ENCODE measurements at places on chromosomes 11 and 22. TPM values are rescaled to one million over a fixed set of nuclear protein-coding genes. Genes with fewer than 3 reads are reported as not detected.

The F2 gene
- not detected for total RNA-seq

The LGR4 gene
- total RNA-seq, result 51.4 TPM

The KCNQ1 gene
- 7.4 TPM for total RNA-seq

The MS4A3 gene
- not detected for total RNA-seq

The PSMA1 gene
- 205 TPM for total RNA-seq

The SYT7 gene
- total RNA-seq, result 4.4 TPM

The DNAJB7 gene
- total RNA-seq, result not detected

The PRR33 gene
- not detected for total RNA-seq

The TSPAN32 gene
- total RNA-seq, result not detected

The CCDC88B gene
- total RNA-seq, result 7.6 TPM

The SLC25A45 gene
- total RNA-seq, result 2.9 TPM

The GP1BB gene
- not detected for total RNA-seq

The GGTLC2 gene
- total RNA-seq, result not detected

The TIGD3 gene
- total RNA-seq, result 0.73 TPM

The OR2AT4 gene
- not detected for total RNA-seq

The TPBGL gene
- total RNA-seq, result not detected

The UBQLNL gene
- total RNA-seq, result 0.14 TPM

The SLC5A1 gene
- total RNA-seq, result 8.6 TPM

The OVOL1 gene
- total RNA-seq, result 15.2 TPM

The CATSPER1 gene
- total RNA-seq, result 2.6 TPM

The OR2AG2 gene
- total RNA-seq, result not detected

The B4GAT1 gene
- total RNA-seq, result 11.8 TPM

The STK33 gene
- total RNA-seq, result 1.7 TPM

GRCh38 chr11:106271086-106271485, 193.6 kb downstream of the AASDHPPT start:
- DNase-seq, result no peak

DNA sequence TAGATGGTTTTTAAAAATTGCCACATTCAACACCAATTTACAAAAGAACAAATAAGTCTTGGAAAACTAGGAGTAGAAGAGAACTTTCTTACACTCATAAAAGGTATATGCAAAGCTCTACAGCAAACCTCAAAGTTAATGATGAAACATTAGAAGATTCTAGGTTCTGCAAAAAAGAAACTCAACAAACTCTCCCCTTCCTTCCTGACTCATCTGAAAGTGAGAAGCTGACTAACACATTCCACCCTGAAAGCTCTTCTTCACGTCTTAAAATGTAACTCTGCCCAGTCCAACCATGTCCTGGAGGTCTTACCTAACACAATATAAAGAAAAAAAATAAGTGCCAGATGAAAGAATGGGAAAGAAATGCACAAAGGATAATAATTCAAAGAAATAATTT, 218.9 kb upstream of the ISX start:
- no peak for DNase-seq

- no peak for DNase-seq
Observed at GRCh38 chr11:122663056-122663740, 7.7 kb downstream of the UBASH3B start.

DNA sequence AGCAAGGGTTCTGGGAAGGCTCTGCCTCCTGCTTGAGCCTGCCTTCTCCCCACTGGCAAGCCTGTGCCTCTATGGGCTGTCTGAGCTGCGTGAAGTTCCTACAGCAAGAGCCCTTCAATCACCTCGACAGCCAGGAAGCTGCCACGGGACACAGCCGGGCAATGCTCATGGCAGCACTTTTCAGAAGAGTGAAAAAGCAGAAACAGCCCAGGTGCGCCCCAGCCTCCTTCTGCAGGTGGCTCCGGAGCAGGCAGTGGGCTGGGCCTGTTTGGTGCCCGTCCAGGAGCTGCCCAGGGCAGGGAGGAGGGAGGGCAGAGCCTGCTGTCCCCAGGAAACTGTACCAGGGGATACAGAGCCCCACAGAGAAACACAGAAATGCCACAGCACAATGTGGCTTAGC, 24.6 kb upstream of the COMT start:
- no peak for DNase-seq

GRCh38 chr11:32847511-32847910, 17.8 kb downstream of the PRRG4 start:
- no peak for DNase-seq

GRCh38 chr11:18617688-18618341, 16.3 kb downstream of the SPTY2D1 start:
- no peak for DNase-seq

DNA sequence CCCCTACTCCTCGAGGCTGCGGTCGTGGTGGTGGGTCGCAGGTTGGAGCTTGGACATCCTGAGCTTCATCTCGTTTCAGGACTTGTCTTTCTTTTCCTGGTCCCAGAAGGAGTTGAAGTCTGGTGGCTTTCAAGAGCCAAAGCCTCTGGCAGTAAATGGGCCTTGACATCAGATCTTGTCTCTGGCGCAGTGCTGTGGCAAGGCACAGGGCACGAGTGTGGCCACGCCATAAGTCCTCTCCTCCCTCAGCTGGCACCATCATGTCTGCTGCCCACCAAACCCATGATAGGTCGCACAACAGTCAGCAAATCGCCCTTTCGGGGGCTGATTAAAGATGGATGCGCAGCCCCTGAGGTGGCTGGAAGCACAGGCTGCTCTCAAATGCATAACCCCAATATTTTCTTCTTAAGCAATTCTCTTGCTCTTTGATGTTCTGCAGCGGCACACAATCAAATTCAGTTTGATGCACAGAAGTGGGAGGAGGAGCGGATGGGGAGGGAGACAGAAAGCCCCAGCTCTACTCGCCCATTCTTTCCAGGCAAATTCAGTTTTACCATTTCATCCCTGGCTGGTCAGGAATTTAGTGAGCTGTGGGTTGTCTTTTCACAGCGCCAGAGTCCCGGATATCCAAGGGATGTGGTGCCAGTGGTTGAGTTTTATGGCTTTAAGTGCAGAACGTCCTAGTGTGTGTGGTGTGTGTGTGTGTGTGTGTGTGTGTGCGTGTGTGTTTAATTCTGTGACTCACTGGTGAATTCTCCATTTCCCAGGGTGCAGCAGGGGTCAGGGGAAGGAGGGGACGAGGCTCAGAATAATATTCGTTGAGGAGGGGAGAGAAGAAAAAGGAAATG, 162.0 kb downstream of the DSCAML1 start:
- DNase-seq, result no peak

- DNase-seq, result no peak
Observed at GRCh38 chr11:27998552-27998951, 109.4 kb downstream of the KIF18A start.

GRCh38 chr22:43501878-43502277, 90.1 kb downstream of the MPPED1 start:
- no peak for DNase-seq

GRCh38 chr22:37922191-37922590, 16.1 kb downstream of the MICALL1 start:
- no peak for DNase-seq

- no peak for DNase-seq
Observed at GRCh38 chr11:46977038-46977813, 40.7 kb downstream of the CSTPP1 start.

GRCh38 chr22:24873226-24873625, 67.2 kb downstream of the SGSM1 start:
- DNase-seq, result no peak

GRCh38 chr22:46851311-46851710, 88.9 kb downstream of the TBC1D22A start:
- DNase-seq, result no peak

DNA sequence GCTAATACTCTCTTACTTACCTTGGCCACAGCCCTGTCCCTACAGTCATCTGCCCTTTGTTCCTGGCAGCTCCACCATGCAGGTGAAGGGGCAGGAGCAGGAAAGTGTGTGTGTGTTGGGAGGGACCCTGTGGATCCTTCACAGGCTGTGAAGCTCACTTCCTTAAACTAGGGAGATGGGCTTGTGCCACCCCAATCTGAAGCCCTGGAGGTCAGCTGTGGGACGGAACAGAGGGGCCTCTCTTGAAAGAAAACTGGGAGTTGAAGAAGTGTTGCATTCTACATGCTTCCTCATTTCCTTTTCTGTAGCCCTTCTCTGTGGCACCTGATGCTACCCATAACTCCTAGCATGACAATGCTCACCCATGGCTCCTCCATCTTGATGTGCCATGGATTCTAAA, 11.7 kb downstream of the FADS1 start:
- no peak for DNase-seq

GRCh38 chr11:35593143-35593542, 25.1 kb upstream of the FJX1 start:
- peak; percentile 50 for DNase-seq

DNA sequence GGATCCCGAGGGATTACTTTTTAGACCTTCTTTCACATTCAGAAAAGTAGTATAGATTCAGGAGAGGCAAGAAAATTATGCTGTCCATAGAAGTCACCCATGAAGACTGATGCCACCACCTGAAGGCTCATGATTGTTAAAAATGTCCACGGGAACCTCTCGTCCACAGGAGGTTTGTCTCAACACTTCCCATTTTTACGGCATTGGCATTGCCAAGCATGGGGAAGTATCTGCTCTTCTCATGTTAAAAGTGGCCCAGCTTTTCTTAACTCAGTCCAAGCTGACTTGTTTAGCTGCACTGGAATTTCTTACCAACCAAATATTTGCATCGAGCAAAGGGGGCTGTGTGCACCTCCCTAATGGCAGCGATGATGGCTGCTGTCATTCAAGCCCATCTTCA, 9.6 kb downstream of the CDPF1 start:
- no peak for DNase-seq

DNA sequence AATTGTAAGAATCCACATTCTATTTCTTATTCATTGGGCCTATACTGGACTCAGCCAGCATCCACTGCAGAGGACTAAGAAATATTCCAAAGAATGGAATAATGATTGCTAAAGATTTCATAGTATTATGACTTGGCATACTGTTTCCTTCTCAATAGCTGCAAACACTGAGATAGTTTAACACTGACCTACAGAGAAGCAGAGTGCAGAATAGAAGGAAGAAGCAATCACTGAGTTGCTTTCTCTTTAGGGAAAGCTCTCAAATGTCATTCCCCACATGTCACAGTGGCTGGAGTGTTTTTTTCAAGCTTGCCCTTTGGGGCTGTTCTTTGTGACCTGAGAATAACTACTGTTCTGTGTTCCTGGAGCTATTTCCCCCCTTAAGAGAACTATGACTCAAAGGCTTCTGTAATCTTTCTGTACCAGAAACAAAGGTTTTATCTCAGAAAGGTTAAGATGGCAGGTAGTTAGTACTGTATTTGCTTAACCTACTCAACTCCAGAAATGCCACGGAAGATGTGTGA, 243.6 kb upstream of the LUZP2 start:
- no peak for DNase-seq

DNA sequence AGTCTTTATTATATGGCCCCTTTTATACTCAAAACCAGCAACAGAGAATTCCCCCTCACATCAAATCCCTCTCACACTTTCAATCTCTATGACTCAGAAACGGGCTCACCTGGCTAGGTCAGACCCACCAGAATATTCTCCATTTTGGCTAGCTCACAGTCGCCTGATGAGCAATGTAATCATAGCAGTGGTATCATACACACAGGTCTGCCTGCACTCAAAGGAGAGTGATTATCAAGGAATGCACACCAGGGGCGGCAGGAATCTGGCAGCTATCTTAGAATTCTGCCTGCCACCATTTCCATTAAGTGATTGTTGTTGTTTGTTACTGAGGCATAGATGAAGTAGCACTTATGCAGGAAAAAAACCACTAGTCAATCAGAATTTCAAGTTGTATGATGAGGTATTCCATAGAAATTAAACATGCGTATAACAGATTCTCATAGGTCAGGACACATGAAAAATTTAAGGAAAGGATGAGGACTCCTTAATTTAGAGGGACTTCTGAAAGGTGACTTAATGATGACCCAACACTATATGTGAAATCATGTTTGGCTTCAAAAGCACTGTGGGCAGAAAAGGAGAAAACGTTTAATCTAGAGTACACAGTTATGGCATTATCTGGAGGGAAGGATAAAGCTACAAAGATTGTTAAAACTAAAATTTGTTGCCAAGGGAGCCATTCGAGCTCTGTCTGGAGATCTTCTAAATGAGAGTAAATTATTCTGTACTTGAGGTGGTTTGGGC, 185.8 kb upstream of the DDI1 start:
- DNase-seq, result no peak

GRCh38 chr22:41979423-41980250, 10.4 kb downstream of the SEPTIN3 start:
- no peak for DNase-seq

GRCh38 chr11:75855206-75855605, 40.2 kb downstream of the UVRAG start:
- DNase-seq, result no peak

GRCh38 chr11:100205926-100206325, 481.2 kb upstream of the ARHGAP42 start:
- no peak for DNase-seq

GRCh38 chr11:17314904-17315426, 36.6 kb upstream of the NCR3LG1 start:
- no peak for DNase-seq

- DNase-seq, result no peak
Observed at GRCh38 chr11:43177975-43178374, 133.8 kb upstream of the API5 start.

DNA sequence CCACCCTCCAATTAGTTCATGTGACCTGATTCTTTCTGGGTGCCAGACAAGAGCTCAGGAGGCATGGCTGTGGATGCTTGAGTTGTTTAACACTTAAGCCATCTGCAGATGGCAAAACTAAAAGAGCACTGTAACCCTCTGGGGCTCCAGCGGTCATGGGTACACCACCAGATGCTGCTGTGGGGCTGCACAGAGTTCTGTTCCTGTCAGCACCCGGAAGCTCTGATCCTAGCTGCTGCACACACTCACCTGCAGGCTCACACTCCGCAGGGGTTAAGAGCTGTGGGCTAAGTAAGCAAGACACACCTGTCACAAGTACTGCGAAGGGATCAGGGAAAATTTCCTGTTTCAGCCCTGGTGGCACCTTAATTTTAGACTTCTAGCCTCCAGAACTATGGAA, 307.8 kb downstream of the C11orf87 start:
- DNase-seq, result peak; percentile 14
